ENCODE measurements at places on chromosomes 3 and 15.

GRCh38 chr3:78905700-78906099 lies 862.1 kb downstream of the ROBO1 start:
- DNase-seq, result no peak

- DNase-seq, result no peak
These were observed 39.2 kb upstream of the VPS8 start for GRCh38 chr3:184772667-184773272.

GRCh38 chr3:114758831-114759699 lies 388.0 kb downstream of the ZBTB20 start:
- DNase-seq, result no peak

GRCh38 chr3:67686069-67686468 lies 31.7 kb upstream of the SUCLG2 start:
- DNase-seq, result no peak

DNA sequence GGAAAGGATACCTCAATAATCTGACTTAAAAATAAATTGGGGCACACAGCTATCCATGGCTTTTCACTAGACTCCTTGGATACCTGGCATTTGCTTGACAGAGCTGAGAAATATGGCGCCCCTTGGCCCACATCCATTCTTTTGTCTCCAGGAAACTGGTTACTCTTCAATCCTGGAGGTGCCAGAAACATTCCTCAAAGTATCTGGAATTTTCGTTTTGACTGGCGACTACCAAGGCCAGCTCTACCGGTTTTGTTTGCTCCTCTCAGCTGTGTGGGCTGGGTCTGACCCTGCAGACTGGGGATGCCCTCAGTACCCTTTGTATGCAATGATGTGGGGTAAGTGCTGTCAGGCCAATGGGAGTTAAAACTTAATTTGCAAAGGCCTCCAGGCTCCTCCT lies 27.0 kb downstream of the KATNBL1 start:
- no peak for DNase-seq

DNA sequence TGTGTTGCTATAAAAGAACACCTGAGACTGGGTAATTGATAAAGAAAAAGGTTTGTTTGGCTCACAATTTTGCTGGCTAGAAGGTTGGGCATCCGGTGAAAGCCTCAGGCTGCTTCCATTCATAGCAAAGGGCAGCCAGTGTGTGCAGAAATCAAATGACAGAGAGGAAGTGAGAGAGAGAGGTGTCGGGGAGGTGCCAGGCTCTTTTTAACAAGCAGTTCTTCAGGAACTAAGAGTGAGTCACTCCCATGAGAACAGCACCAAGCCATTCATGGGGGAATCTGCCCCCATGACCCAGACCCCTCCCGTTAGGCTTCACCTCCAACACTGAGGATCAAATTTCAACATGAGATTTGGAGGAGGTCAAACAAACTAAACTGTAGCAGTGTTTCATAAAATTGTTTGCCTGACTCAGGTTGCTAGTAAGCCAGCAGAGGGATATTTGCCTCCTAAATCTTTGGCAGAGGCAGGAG lies 4.5 kb upstream of the PARP15 start:
- DNase-seq, result peak; percentile 55

GRCh38 chr15:31024979-31025378 lies 33.6 kb upstream of the MTMR10 start:
- DNase-seq, result no peak

DNA sequence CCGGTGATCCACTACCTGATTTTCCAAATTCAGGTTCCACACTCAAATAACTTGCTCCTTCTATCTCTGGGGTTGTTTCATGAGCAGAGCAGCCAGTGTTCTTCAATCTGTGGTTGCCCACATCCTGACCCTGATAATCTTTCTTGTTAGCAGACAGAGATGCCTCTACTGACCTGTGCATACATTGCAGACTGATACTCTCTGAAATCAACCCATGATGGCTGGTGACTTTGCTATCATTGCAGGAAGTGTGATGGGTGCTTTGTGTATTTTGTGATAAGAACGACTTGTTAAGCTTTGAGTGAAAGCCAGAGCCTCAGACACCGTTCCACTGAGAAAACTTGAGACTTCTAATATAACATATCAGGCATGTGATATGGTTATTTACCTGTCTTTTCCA lies 39.9 kb downstream of the GATM start:
- peak; percentile 12 for DNase-seq

DNA sequence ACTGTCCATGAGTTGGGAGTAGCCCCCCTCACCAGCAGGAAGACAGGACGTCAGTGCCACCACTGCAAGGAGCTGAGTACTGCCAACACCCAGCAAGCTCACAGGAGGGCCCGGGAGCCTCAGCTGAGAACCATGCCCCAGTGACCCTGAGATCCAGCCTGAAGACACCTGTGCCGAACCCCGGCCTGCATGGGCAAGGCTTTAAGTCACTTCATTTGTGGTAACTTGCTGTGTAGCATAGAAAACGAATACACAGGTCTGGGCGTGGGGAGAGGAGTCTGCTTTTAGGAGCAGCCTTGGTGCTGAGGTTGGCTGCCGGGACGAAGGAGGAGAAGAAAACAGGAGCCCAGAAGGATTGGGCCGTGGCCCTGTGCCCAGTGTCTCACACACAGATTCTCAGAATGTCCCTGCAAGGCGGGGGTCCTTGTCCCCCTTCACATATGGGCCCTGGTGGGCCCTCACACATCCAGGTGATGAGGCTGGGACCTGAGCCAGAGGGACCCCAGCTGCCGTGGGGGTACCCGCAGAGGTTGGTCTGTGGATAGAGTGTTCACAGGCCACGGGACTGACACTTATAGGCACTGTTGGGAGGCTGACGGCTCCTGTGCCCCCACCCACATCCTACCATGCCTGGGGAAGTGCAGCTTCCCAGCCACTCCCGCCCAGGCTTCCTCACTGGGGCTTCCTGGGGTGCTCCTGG lies 85.3 kb downstream of the PLXNA1 start:
- DNase-seq, result no peak

- DNase-seq, result no peak
These were observed 26.9 kb upstream of the PLSCR2 start for GRCh38 chr3:146496251-146496650.

DNA sequence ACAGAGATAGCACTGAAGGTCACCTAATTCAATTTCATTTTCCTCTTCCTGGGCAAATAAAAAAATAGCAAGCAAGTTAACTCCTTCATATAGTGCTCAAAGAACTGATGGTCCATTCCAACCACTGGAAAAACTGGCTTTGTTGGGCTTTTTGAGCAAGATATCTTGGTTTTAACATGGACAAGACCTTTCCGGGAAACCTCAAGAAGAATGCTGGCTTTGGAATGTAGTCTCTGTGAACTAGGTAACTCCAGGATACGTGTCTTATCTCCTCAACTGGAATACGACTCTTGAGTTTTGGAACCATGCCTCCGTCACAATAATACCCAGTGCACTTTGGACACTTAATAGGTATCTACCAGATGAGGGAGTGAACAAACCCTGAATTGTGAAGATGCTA lies 36.9 kb upstream of the CRBN start:
- DNase-seq, result no peak

DNA sequence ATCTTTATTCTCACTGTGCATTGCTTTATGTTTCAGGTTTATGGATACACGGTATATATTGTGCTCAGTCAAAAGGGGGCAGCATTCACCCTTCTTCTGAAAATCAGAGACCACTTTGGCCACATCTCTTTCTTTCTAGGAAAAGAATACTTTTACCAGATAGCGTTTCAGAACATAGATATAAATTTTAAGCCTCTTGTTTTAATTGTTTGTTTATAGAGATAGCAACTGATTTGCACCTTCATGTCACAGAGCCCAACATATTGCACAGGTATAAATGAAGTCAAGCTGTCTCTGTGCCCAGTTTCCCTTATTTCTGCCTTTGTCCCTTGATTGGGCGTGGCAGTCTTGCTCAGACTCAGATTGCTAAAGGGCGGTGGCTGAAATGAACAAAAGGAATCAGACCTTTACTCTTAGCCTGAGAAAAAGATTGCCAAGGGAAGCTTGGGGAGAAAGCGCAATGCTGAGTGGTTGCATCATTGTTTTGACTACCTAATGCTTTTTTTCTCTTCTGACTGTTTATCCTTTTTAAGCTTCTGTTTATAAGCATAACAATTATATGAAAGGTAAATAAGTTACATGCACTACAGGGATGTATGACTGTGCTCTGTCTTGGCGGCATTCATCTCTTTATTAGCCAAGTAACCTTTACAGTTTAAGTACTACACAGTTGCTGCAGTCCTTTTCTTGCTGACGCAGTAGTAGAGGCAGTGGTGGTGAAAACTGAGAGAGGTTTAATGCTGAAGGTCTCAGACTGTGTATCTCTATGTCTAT lies 70.8 kb upstream of the ZBTB20 start:
- DNase-seq, result peak; percentile 30

DNA sequence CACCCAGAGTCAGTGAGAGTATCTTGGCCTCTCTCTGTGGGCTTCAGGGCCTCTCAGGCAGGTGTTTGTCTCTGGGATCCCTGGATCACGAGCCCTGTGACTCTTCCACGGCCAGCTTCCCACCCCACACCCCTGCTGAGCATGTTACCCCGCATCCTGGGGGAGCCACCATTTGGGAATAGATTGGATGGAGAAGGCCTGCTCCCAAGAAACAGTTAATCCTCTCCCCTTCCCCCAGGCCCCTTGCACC lies 15.5 kb upstream of the SRP14 start:
- DNase-seq, result no peak

DNA sequence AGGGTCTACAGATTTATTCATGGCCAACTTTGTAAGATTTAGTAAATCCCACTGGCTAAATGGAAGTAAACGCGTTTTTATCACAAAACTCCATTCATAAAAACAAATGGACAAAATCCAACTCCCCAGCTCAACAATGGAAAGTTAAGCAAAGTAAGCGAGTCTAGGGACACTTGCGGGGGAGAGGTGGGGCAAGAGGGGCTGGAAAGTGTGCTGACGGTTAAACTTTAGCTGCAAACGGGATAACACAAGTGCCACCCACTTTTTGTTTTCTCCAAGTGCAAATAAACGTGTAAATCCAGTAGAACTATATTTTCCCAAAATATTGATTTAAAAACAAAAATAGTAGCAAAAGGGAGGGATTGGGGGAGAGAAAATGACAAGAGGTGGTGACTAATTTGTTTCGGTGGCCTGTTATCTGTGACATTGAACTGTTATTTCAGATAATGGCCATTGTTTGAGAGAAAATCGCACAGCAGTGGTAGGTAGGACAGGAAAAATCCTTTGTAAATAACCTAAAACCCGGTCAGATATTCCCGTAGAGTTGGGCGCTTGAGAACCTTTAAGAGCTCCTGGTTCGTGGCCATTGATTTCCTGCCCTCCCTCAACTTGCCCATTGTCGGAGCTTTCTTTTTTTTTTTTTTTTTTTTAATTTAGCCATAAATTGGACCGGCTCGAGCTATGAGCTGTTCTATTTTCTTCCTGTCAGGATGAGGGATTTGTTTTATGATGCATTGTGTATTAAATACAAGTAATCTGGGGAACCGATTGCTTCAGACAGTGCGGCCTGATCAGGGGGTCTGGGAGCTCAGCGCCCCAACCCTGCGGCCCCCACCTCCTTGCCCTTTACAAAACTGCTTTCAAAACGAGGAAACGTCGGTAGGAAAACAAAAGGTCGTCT lies 514.8 kb downstream of the MECOM start:
- no peak for DNase-seq

DNA sequence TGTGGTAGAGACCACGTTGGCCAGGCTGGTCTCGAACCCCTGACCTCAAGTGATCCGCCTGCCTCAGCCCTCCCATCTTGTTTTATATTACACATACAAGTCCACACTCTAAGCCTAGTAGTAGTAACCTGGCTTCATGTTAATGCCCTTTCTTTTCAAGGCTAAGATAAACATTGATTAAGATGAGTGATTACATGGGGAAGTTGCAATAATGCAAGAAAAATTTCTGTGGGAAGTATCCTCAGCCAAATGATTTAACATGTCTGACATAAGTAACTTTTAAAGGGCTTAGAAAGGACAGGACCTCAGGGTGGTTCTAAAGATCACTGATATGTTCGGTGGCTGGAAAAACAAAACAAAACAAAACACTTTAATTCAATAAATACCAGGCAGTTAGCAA lies 72.1 kb downstream of the SFMBT1 start:
- no peak for DNase-seq

GRCh38 chr3:107426223-107426622 lies 49.0 kb downstream of the CCDC54 start:
- no peak for DNase-seq

GRCh38 chr15:76176487-76177085 lies 116.8 kb downstream of the TMEM266 start:
- no peak for DNase-seq

DNA sequence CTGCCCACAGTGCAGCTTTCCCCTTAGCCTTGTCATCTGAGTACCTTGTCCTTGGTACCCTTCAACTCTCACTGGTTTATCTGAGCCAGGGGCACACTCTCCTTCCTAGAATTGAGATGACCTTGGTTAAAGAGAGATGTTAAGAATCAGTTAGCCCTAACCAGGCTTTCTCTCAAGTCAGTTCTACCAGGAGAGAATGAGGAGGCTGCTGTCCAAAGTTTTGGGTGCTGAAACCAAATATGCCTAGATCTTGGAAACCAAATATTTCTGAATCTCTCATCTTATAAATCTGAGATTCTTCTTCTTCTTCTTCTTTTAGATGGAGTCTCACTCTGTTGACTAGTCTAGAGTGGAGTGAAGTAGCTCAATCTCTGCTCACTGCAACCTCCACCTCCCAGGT lies 12.0 kb upstream of the CTXND1 start:
- DNase-seq, result no peak
